Stimulated activated CD8-positive, alpha-beta memory T cell treated with anti-CD3 and anti-CD28 coated beads, Interleukin-4, amount 100 ng/mL, for 4 hours (primary cell): ENCODE measurements at places on chromosomes 7 and 10.
A peak's percentile ranks its signal among the peaks of the same experiment; 100 is the strongest.

- no peak for DNase-seq
Observed at GRCh38 chr7:87213252-87213651, 6.3 kb downstream of the TMEM243 start.

- no peak for DNase-seq
Observed at GRCh38 chr10:79883986-79884385, 57.4 kb downstream of the NUTM2E start.

DNA sequence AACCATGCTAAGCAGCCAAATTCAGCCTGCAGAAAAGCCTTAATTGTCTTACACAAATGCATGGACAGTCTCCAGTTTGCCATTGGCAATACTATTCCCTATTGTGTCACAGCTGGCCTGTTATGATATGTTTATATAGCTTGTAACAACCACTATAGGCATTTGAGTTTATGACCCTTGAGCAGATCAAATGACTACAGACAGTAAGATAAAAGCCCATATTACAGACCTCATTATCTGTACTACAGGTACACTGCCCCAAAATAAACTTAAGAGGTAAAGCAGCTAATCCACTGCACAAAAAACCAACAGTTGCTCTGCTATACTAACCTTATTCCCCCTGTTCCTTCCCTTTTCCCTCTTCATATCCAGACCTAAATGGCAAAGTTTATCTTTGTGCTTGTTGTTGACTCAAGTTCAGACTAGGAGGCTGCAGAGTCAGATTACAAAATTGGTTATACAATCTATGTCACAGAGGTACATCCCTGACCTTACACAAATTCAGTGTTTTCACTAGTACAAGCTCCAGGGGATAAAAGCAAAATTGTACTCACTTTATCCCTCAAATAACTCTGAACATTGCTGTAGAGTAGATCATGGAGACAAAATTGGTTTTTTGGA is 218.4 kb downstream of the GRM8 start:
- DNase-seq: no peak

DNA sequence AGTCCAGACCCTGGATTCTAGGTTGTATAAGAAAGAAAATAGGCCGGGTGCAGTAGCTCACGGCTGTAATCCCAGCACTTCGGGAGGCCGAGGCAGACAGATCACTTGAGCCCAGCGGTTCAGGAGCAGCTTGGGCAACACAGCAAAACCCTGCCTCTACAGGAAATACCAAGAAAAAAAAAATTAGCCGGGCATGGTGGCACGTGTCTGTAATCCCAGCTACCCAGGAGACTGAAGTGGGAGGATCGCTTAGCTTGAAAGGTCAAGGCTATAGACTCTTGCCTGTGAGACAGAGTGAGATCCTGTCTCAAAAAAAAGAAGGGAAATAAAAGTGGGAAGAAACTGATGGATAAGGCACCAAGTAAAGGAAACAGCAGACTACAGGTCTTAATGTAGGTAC is 287.9 kb upstream of the KLF14 start:
- DNase-seq: no peak

- DNase-seq: no peak
Observed at GRCh38 chr7:36904101-36904500, 179.8 kb upstream of the AOAH start.

GRCh38 chr10:63591600-63592379 is 70.6 kb downstream of the REEP3 start:
- DNase-seq: no peak

GRCh38 chr7:50317221-50317678 is 12.7 kb downstream of the IKZF1 start:
- no peak for DNase-seq

GRCh38 chr10:83539528-83540308 is 599.6 kb upstream of the GHITM start:
- no peak for DNase-seq

DNA sequence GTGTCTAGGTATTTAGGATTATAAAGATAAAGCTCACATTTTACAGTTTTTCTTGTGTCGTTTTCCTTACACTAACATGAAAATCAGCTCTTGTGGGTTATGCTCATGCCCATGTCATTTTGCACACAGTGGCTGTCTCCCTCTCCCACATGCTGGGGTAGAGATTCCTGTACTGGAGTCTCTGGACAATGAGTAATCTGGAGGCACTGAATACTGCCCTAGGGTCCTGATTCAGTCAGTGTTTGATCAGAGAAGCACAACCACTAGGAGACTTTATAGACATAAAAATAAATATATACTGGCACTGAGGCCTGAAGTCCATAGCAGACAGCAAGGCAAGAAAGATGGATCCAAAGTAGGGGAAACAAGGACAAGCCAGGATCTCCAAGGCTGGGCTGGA is 1008.8 kb downstream of the KCNMA1 start:
- DNase-seq: no peak

GRCh38 chr7:129958643-129959470 is 6.1 kb upstream of the UBE2H start:
- DNase-seq: no peak

GRCh38 chr10:111158595-111158994 is 81.8 kb downstream of the ADRA2A start:
- DNase-seq: no peak

DNA sequence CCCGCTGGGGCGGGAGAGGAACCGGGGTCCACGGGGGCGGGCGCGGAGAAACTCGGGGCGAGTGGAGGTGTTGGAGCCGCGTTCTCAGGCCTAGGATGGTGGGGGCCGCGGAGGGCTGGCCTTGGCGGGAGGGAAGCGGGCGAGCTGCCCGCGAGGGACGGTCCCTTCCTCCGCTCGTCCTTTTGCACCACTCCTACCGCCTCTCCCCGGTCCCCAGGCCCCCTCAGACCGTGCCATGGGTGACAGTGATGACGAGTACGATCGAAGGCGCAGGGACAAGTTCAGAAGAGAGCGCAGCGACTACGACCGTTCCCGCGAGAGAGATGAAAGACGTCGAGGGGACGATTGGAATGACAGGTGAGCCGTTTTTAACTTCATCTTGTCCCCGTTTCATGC is 451 bp downstream of the SRRT start:
- DNase-seq: no peak

DNA sequence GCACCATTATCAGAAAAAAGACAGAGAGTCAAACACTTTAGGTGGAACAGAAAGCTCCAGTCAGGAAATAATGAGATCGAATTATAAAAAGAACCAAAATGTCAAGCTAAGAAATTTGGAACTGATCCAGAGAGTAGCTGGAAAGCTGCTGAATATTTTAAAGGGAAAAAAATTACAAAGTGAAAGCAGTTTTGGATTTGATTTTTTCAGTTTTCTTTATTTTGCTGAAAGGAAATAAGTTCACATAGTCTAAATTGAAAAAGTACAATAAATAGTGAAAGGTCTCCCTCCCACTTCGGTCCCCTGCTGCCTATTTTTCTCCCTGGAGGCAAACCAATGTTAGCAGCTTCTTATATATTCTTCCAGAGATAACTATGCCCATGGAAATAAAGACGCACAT is 11.3 kb upstream of the TOMM7 start:
- no peak for DNase-seq

GRCh38 chr10:101394524-101395133 is 40.7 kb downstream of the BTRC start:
- no peak for DNase-seq

DNA sequence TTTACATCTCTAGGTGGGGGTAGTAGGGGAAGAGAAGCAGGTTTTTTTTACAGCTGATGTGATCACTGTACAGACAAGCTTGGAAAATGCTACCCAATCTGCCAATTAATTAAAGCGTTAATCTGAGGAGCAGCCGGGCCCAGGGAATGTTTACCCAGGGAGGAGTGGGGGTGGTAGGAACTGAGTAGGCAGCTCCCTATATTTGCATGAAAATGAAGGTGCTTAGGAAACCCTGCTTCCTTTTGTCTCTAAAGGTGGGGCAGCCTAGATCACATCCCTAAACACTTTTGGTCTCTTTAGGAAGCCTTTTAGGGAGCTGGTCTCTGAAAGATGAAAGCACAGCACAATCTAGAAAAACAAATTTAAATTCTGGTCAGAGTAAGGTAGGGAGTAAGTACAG is 53.0 kb upstream of the NFKB2 start:
- DNase-seq: no peak

DNA sequence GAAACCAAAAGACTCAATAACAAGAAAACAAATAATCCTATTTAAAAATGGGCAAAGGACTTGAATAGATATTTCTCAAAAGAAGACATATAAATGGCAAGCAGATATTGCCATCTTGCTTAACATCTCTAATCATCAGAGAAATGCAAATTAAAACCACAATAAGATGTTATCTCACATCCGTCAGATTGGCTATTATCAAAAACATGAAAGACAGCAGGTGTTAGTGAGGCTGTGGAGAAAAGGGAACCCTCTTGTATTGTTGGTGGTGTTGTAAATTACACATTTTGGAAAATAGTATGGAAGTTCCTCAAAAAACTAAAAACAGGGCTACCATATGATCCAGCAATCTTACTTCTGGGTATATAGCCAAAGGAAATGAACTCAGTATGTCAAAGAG is 25.7 kb downstream of the OPALIN start:
- no peak for DNase-seq

- DNase-seq: no peak
Observed at GRCh38 chr7:154204046-154204445, 151.8 kb downstream of the DPP6 start.

- no peak for DNase-seq
Observed at GRCh38 chr7:112176693-112177415, 29.3 kb downstream of the DOCK4 start.

- no peak for DNase-seq
Observed at GRCh38 chr10:7320072-7320471, 90.8 kb downstream of the SFMBT2 start.

DNA sequence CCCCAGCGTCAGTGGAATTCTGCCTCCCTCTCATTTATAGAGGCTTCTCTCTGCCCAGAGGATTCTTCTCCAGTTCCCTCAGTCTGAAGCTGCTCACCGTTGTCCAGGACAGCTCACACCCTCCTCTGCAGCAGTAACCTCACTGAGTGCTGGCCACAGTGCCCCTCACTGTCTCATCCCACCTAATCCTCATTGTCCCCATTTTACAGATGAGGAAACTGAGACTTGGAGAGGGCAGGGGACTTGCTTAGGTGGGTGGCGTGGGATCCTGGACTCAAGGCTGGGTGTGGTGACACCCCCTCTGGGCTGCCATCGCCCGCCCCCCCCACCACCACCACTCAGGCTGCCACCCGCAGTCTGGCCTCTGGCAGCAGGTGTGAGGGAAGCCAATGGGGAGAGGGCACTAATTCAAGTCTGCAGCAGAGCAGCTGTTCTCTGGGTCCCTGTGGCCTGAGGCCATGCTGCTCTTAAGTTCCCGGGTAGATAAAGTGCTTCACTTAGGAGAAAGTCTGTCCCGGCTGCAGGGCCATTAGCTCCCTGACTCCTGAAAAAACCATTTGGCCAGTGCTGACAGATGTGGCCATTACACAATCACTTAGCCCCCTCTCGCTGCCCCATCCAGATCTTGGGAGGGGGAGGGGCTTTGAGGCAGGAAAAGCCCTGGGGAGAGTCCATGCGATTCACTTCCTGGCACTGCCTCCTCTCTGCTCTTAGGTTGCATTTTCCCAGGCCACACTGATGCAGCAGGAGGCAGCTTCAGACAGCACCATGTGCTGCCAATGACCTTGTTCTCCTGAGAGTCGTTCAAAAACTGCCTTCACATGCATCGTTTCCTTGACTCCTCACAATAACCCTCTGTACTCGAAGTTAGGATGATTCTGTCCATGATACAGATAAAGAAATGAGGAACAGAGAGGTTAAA is 36.3 kb downstream of the DRGX start:
- no peak for DNase-seq

GRCh38 chr7:83413424-83413823 is 235.5 kb downstream of the SEMA3E start:
- no peak for DNase-seq

- DNase-seq: no peak
Observed at GRCh38 chr7:157928808-157929425, 592.1 kb downstream of the DNAJB6 start.

- DNase-seq: peak; percentile 19
Observed at GRCh38 chr10:70925377-70926225, 37.2 kb upstream of the PCBD1 start.

DNA sequence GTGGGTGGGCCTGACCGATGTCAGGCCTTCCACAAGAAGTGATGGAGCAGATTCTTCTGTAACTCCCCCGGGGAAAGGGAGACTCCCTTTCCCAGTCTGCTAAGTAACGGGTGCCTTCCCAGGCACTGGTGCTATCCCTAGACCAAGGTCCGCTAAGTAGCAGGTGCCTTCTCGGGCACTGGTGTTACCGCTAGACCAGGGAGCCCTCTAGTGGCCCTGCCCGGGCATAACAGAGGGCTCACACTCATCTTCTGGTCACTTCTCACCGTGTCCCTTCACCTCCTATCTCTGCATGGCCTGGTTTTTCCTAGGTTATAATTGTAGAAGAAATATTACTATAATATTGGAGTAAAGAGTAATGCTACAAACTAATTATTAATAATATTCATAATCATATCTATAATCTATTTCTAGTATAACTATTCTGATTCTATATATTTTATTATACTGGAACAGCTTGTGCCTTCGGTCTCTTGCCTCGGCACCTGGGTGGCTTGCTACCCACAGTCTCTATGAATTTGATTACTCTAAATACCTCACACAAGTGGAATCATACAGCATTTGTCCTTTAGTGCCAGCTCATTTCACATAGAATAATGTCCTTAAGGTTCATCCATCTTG is 1378.7 kb downstream of the XPNPEP1 start:
- no peak for DNase-seq

GRCh38 chr7:44398511-44398911 is 73.1 kb upstream of the CAMK2B start:
- DNase-seq: no peak

DNA sequence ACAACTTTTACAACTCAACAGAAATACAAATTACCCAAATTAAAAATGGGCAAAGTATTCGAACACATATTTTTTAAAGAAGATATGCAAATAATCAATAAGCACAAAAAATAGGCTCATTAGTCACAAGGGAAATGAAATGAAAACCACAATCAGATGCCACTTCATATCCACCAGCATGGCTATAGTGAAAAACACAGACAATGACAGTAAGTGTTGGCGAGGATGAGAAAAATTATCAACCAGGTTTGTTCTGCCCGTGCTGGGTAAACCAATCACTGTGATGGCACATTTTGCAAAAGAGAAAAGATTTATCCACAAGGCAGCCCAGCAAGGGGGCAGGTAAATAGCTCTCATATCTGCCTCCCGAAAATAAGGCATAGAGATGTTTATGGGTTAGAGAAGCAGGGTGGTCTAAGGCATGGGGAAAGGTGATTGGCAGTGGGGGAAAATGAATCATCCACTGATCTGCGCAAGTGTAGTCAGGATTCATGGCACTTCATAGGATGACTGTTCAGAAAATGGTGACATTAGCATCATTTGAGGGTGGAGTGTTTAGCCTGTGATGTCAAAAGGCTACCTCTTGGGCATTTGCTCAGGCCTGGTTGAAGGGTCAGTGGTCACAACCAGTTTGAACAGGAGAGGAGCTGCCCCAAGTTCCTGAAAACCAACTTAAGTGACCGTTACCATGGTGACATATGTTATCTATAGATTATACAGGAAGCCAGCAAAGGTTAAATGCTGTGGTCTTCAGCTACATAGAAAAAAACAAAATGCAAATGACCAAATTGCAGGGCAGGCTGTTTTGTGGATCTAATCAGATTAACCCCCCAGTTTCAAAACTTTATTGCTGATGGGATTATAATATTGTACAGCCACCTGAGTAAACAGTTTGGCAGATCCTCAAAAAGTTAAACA is 8.0 kb upstream of the CFAP70 start:
- no peak for DNase-seq

GRCh38 chr10:112491144-112491543 is 44.1 kb downstream of the VTI1A start:
- DNase-seq: no peak

- DNase-seq: no peak
Observed at GRCh38 chr7:131879424-131879823, 323.0 kb upstream of the PODXL start.

- DNase-seq: no peak
Observed at GRCh38 chr10:123751342-123752134, 85.4 kb downstream of the GPR26 start.
